H1 (cell line): ENCODE measurements at places on chromosomes 7 and 10. TPM values are rescaled to one million over a fixed set of nuclear protein-coding genes. Genes with fewer than 3 reads are reported as not detected.

GRCh38 chr7:151761231-151761630 lies 115.7 kb downstream of the PRKAG2 start:
- no peak overlapping the region for H3K4me3 ChIP-seq
- no peak for DNase-seq
- no peak overlapping the region for H3K27ac ChIP-seq
- H3K36me3 ChIP-seq, result no peaks in the 10 kb centered on the region; the same call in 1 of the 2 replicates

The IGF2BP3 gene
- total RNA-seq, result 190 and 193 TPM in 2 replicates

GRCh38 chr7:24816868-24817267 lies 59.6 kb upstream of the GSDME start:
- no peaks in the 10 kb centered on the region for H3K4me1 ChIP-seq
- no peaks in the 10 kb centered on the region for H3K27me3 ChIP-seq
- H3K4me3 ChIP-seq, result no peak overlapping the region
- H3K36me3 ChIP-seq, result no peaks in the 10 kb centered on the region
- DNase-seq, result no peak

- H3K4me3 ChIP-seq, result no peak within 1 kb of the TSS
- H3K4me1 ChIP-seq, result peaks cover 5% of the 10 kb centered on the region
- no peaks in the 10 kb centered on the region for H3K27me3 ChIP-seq
- no peak for DNase-seq
- H3K36me3 ChIP-seq, result no peaks in the 10 kb centered on the region
Measured at GRCh38 chr10:79948976-79949722, at the start of gene SFTPD. TSS of gene SFTPD (minus strand) at chr10:79949105. CDS start at chr10:79946659, 2,446 bp downstream.

- peak overlapping the region; percentile 39; the same call in 1 of the 2 replicates for H3K27ac ChIP-seq
- peaks cover 30% of the 10 kb centered on the region for H3K4me1 ChIP-seq
- H3K36me3 ChIP-seq, result no peaks in the 10 kb centered on the region
- DNase-seq, result peak; percentile 61
- H3K4me3 ChIP-seq, result no peak overlapping the region
Measured at GRCh38 chr7:70728872-70729552, 402.9 kb upstream of the GALNT17 start.

GRCh38 chr10:102613785-102614184 lies 30.5 kb upstream of the TRIM8 start:
- H3K4me3 ChIP-seq, result no peak overlapping the region
- no peak for DNase-seq
- no peaks in the 10 kb centered on the region for H3K27me3 ChIP-seq
- no peak overlapping the region for H3K27ac ChIP-seq
- no peaks in the 10 kb centered on the region for H3K4me1 ChIP-seq

DNA sequence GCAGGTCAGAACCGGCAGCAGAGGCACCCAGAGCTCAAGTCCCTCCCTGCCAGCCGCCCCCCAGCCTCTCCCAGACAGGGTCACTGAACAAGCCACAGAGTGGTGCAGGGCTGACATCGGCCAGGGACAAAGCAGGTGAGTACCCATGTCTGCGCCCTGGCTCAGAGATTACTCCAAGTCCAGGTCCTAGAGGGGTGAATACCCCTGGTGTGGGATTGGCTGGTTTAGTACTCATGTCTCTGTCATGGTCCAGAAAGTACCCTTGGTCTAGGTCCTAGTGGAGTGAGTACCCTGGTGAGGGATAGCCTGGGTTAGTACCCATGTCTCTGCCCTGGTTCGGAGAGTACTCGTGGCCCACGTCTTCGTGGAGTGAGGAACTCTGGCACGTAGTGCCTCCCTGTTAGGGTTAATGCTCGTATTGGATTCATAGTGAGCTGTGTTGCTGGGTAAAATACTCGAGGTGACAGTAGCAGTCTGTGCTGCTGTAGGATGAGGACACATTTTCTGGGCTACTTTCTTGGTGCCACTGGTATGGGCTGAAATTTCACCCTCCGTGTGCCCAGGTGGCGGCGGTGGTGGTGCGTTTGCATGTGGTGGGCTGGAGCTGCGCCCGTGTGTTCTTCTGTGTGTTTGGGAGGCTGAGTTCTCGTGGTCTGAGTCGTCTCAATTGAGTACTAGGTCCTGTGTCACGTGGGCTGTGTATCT lies 25.5 kb upstream of the KNDC1 start:
- peak; percentile 49 for DNase-seq
- no peak overlapping the region for H3K4me3 ChIP-seq
- no peaks in the 10 kb centered on the region for H3K27me3 ChIP-seq
- no peak overlapping the region for H3K27ac ChIP-seq
- no peaks in the 10 kb centered on the region for H3K4me1 ChIP-seq
- no peaks in the 10 kb centered on the region for H3K36me3 ChIP-seq

DNA sequence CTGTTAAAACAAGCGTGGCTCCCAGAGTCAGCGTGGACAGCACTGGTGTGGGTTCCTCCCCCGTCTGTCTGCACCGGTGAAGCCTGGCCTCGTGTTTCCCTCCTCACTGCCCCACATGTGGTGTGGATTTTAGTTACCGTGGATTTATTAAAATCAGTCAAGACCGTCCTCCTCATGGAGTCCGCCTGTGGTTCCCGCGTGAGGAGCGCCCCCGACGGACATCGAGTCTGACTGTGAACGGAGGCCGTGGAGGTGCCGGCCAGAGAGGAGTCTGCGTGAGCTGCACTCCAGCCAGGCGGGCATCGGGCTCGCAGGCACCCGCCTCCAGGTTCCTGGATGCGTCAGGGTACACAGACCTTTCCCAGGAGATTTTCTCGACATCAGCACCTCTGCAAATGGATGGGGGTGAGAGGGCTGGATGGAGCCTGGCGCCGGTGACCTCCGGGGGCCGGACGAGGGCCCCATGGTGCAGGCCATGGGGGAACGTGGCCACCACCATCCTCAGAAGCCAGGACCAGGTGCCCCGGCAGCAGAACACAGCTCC lies 26.3 kb upstream of the UTF1 start:
- no peak overlapping the region for H3K4me3 ChIP-seq
- H3K36me3 ChIP-seq, result no peaks in the 10 kb centered on the region
- H3K4me1 ChIP-seq, result no peaks in the 10 kb centered on the region
- DNase-seq, result no peak

The CALHM1 gene
- total RNA-seq, result 0.34 TPM in 1 of 2 replicates, not detected in the other

The ANKRD2 gene
- not detected in 2 replicates for total RNA-seq

The EBLN1 gene
- total RNA-seq, result not detected in 2 replicates

DNA sequence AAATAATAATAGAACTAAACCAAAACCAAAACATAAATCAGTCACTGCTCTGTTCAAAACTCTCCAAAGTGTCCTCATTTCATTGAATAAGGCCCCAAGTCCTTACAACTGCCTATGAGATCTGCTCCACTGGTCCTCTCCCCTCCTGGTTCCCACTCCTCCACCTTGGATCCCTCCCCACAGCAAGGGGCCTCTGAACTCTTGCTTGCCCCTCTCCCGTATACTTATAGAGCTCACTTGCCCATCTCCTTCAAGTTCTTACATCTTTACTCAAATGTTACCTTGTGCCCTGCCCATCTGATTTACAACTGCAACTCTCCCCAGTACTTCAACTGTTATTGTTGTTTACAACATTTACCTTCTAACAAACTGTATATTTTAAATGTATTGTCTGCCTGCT lies 819 bp downstream of the POLD2 start:
- H3K36me3 ChIP-seq, result peaks cover 21% of the 10 kb centered on the region
- no peak overlapping the region for H3K27ac ChIP-seq
- DNase-seq, result no peak
- peak overlapping the region; percentile 74 for H3K4me3 ChIP-seq
- H3K4me1 ChIP-seq, result peaks cover 7% of the 10 kb centered on the region; the same call in 1 of the 2 replicates

The GPNMB gene
- total RNA-seq, result 0.52 and 1.1 TPM in 2 replicates

The FRMD4A gene
- total RNA-seq, result 37.2 and 39.6 TPM in 2 replicates

GRCh38 chr7:128796327-128796726 lies 4.6 kb downstream of the CCDC136 start:
- H3K27ac ChIP-seq, result no peak overlapping the region
- H3K36me3 ChIP-seq, result peaks cover 8% of the 10 kb centered on the region
- DNase-seq, result no peak
- H3K27me3 ChIP-seq, result no peaks in the 10 kb centered on the region
- H3K4me3 ChIP-seq, result no peak overlapping the region

DNA sequence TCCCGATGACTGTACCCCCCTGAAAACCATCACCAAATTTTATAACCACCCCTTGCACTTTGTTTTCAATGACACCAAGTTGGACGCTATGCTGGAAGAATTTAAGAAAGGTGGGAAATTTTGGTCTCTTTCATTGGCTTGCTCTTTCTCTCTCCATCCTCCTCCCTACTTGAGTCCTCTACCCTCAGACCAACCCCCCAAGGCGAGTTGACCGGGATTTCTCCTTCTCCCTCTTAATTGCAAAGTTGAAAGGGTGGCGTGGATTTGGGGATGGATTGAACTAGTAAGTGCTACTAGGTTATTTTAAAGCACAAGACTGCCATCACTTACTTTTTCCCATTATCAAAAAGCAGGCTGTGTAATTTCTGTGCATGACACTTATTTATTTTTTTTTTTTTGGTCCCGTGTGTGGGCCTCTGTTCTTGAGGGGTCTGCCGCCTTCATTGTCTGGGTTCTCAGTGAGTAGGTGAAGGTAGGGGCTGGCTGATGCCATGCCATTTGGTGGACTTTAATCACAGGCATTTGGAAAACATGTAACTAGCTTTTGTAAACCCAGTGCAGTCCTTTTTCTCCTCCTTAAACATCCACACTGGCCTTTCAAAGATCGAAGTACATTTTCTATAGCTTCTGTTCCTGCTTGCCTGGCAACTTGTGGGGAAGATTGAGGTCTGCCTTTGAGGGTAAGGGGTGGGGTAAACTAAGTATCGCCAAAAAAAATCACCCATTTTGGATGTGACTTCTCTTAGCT lies 2.1 kb downstream of the CNNM2 start:
- H3K27ac ChIP-seq, result no peak overlapping the region
- peak overlapping the region; percentile 96 for H3K4me3 ChIP-seq
- peaks cover 9% of the 10 kb centered on the region for H3K4me1 ChIP-seq
- DNase-seq, result no peak

DNA sequence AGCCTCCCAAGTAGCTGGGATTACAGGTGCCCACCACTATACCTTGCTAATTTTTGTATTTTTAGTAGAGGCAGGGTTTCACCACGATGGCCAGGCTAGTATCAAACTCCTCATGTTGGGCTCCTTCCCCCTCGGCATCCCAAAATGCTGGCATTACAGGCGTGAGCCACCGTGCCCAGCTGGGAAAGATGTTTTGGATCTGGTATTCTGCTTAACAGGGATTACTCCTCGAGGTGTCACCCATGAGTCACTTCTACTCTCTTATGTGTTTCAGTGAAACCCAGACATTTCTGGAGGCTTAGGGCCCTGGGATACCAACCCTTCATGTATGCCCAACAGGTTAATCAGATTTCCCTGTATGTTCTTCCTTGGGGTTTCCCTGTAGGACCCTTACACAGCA lies 11.8 kb upstream of the OPN4 start:
- H3K4me3 ChIP-seq, result no peak overlapping the region
- no peaks in the 10 kb centered on the region for H3K36me3 ChIP-seq

DNA sequence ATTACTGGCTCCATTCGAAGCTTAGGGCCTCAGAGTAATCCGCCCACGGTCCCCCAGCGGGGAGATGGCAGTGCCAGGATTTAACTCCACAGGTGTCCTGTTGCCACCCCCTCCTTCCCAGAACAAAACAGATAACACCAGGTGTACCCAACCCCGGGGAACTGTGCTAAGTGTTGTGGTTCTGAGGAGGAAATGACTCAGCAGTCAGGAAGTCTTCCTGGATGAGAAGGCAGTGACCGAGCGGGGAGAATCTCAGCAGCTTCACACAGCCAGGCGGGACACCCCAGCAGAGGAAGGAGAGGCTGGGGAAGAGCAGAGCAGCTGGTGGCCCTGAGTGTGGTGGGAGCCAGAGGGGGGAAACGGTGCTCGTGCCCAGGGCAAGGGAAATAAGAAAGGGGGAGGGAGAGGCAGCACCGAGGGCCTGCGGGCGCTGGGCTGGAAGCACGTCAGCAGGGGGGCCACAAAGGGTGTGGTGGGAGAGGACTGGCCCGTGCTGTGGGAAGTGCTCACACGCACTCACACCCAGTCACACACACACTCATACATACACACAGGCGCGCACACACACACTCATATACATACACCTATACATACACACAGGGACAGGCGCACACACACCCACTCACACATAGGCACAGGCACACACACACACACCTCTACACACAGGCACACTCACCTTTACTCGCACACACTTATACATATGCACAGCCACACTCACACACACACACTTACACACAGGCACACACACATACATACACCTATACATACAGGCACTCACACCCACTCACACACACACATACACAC lies 59.8 kb upstream of the CHST15 start:
- no peak for DNase-seq
- H3K36me3 ChIP-seq, result no peaks in the 10 kb centered on the region
- H3K4me1 ChIP-seq, result peaks cover 6% of the 10 kb centered on the region; the same call in 1 of the 2 replicates
- no peak overlapping the region for H3K27ac ChIP-seq
- no peaks in the 10 kb centered on the region for H3K27me3 ChIP-seq

DNA sequence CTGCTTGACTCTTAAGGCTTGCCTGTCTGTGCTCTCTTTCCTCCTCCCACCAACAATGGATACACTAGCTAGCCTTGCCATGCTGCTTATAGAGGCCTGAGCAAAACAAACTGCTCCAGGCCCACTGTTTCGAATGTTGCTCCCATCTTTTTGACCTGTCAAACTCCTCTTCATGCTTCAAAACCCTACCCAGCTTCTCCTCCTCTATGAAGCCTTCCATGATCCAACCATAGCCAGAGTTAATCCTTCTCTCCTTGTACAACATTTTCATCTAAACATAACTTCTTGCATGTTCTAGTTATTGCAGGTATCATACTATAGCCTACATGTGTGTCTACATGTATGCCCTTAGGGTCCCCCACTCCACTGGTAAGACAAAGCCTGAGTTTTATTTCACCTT lies 426.7 kb upstream of the MGMT start:
- no peaks in the 10 kb centered on the region; the same call in 1 of the 2 replicates for H3K4me1 ChIP-seq
- no peak for DNase-seq
- H3K27me3 ChIP-seq, result no peaks in the 10 kb centered on the region
- H3K4me3 ChIP-seq, result no peak overlapping the region

The LRRD1 gene
- total RNA-seq, result not detected in 2 replicates

The NKX2-3 gene
- not detected in 2 replicates for total RNA-seq

- no peaks in the 10 kb centered on the region for H3K27me3 ChIP-seq
- no peaks in the 10 kb centered on the region for H3K36me3 ChIP-seq
Measured at GRCh38 chr7:132557489-132558044, 18.7 kb downstream of the PLXNA4 start.

DNA sequence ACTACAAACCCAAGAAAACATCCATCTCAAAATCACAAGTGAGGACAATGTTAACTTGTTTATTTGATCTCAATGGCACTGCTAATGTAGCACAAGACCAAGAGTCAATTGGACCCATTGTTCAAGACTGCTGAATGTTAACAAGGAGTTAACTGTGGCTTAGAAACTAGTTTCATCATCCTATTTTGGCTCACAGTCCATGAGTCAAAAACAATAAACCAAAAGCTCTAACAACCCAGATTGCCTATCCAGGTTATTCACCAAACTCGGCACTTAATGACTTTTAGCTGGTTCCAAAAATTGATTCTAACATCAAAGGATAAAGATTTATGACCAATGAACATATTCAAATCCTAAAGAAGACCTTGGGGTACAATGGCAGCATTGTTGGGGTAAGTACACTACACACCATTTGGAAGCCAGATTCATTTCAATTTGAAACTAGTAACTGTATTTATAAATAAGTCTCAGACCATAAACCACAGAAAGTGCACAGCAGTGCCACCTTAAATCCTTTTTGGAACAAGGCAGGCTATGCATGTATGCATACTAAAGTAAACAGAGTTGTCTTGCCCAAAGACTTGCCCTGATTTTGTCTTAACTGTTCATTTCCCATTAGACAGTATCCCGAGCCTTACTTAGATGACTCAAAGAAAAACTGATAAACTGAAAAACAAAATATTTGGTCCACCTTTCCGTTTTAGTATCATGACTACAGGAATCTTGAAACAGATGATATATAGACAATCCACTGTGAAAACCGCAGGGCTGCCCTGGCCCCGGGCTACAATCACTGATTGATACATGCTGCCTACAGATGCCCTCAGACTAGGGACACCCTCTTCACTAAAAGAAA lies 84.5 kb downstream of the SRPK2 start:
- H3K27ac ChIP-seq, result no peak overlapping the region
- H3K4me3 ChIP-seq, result no peak overlapping the region
- H3K36me3 ChIP-seq, result no peaks in the 10 kb centered on the region

The CH25H gene
- 0.56 TPM in 1 of 2 replicates, not detected in the other for total RNA-seq

The PTN gene
- total RNA-seq, result 27.8 and 28.6 TPM in 2 replicates
